ENCODE measurements at places on chromosomes 13 and 19.

DNA sequence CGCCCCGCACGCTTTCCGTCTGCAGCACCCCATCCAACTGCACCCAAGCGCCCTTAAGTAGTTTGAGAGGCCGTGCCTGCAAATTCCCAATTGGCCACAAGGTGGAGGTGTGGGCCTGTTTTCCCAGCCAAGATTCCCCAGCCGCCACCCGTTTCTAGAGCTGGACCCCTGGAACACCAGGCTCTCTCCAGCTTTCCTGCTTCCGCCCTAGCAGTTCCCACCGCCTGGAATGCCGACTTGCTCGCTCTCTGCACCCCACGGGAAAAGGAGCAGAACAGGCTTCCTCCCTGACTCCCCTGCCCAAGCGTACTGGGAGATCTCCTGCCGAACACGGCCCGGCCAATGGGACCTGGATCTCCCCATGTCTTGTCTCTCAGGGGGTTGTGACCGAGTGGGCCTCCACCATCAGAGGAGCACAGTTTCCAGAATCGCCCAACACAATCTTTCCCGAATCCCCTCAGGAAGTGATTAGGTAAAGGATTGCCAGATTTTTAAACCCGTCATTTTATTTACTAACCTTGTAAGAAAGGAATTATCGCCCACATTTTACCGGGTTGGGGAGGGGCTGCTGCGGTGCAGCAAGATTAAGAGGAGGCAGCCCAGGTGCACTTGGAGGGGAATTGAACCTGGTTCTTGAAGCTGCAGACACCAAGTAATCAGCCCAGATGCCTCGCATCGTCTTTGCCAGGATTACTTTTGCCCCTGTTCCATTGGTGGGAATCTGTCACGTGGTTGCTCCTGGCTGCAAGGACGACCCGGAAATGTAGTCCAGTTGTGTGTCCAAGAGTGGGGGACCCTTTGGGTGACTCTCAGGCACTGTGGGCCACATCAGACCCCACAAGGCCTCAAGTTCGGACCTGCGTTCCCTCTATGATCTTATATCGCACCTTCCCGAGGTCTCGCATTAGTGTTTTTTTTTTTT, 3.5 kb upstream of the NAPSA start:
- DNase-seq = peak; percentile 58

DNA sequence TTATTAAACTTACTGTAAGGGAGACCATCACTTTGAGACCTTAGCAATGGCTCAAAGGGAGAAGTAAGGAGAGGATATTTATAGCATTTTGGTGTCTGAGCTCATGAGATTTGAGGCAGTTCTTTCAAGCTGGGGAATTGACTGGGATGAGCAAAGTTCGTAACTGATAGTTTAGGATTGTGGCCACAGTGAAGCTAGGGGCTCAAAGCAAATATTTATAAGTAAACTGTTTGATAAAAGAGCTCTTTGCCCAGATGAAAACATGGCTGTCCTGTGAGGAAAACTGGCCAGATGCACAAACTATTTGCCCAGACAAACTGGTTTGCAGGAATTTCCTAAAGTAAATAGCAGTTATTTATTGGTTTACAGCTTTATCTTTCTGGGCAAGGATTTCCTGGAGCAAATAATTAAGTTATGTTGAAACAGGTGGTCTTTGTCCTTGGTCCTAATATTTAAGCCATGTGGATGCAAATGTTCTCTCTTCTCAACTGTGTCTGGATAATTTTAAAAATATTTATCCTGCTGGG, 59.7 kb upstream of the TMTC4 start:
- DNase-seq = no peak

DNA sequence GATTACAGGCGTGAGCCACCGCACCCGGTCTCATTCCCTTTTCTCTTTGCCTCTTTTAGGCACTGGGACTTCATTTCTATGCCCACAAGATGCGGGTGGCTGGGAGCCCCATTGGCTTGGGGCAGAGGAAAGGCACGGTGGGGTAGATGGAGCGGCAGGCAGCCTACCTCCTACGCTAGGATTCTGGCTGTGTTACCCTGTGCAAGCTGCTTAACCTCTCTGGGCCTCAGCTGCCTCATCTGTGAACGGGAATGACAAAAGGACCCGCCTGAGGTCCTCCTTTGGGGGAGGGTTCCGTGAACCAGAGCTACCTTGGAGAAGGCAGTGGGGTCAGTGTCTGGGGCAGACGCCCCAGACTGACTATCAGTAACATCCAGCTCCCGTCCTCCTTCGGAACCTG, 9.3 kb upstream of the LINGO3 start:
- DNase-seq = no peak

DNA sequence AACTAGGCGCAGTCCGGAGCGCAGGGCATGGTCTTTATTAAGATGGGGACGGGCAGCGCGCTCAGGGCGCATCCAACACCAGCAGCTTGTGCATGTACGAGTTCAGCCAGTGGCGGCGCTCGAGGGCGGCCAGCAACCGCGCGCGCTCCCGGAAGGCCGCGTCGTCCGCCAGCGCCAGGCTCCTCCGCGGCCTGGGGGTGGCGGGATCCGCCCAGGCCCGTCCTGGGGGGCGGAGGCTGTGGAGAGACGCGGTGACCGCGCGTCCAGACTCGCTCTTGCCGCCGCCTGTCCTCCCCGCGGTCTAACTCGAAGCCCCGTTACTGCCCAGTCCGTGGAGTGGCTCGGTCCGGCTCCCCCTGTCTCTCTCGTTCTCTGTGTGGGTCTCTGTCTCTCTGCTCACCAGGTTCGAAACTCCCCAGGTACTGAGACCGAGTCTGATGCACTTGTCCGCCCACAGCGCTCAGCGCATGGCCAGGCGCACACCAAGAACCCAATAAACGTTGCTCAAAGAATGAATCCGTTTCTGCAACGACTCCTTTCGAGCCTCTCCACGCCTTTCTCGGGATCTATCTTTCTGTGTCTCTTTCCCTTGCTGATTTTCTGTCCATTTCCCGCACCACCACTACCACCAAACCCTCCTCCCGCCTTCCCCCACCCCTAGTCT, 702 bp downstream of the PTH2 start:
- no peak for DNase-seq

DNA sequence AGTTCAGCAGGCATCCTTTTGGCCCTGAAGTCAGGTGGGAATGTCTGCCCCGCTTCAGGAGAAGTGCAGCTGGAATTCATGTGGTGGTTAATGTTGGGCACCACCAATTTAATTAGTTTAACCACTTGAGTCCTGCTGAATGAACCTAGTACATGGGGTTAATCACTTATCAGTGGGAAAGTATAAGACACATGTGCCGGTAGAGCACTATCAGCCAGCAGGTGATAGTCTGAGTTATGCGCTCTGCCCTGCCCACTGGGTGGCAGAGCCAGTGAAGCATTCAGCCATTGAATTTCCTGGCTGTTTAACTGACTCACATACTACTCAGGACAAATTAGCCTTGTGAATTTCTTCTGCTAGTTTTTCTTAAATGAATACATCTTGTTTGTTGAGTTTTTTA, 789.7 kb upstream of the PRR20A start:
- no peak for DNase-seq

- no peak for DNase-seq
Observed at GRCh38 chr19:1609103-1609396, 3.8 kb upstream of the UQCR11 start.

DNA sequence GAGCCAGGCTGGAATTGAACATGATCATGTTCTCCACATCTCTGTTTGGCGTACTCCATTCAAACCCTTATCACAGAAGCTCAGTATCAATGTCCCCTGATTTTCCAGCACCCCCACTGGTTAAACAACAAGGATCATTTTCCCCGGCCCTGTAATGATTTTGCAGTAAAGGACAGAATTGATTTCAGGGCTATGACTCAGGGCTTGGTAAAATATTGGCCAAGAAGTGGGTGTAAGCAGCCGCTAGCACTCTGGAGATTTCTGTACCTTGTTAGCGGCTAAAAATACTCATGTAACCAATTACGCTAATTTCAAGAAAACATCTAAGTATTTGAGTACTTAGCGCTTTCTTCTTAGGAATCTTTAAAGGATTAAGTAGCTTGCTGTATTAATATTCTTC, 69.5 kb upstream of the FNDC3A start:
- DNase-seq = no peak

DNA sequence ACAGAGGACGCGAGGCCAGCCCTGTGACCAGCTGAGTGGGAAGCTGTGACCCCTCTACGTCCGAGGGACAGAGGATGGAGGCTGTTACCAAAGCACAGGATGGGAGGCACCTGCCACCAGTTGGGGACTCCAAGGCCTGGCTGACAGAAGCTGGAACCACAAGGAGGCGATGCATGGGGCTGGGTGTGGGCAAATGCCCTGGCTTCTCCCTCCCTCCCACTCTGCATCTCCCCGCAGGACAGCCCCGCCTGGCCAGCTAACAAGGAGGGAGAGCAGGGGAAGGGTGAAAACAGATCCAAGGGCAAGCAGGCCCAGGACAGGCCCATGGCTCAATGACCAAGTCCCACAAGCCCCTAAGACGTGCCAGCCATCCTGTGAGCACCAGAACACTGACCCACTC, 28.6 kb downstream of the AKT2 start:
- DNase-seq = no peak

- no peak for DNase-seq
Observed at GRCh38 chr19:43781630-43782310, 997 bp upstream of the KCNN4 start.

DNA sequence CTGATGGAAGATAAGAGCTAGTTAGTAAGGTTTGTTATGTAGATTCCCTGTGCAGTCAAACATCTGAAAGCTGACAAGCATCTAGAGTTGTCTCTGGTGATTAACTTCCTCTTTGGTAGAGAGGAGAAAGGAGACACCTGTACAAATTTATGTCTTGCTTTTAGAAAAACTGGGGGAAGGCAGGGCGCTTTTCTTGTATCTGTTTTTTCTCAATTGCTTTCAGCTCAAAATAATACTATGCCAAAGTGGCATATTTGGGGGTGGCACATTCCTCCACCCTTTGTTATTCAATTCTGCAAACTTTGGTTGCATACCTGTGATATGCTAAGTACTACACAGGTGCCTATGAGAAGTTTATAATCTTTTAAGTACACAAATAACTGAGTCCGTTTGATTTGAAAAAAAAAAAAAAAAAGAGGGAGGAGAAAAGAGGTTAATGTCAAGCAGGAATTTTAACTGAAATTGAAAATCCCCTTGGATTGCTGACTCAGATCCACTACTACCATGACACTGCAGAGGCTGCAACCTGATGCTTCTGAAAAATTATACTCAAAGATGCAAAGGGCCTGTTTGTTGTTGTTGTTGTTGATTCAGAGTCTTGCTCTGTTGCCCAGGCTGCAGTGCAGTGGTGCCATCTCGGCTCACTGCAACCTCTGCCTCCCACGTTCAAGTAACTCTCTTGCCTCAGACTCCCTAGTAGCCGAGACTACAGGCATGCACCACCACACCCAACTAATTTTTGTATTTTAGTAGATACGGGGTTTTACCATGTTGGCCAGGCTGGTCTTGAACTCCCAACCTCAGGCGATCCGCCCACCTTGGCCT, 164.8 kb upstream of the NBEA start:
- no peak for DNase-seq

- DNase-seq = no peak
Observed at GRCh38 chr13:44763615-44764301, 187.6 kb upstream of the TSC22D1 start.

GRCh38 chr13:106083620-106084350, 451.7 kb downstream of the EFNB2 start:
- no peak for DNase-seq

All from GM04503 (cell line).